ENCODE measurements at places on chromosomes 3 and 15.

DNA sequence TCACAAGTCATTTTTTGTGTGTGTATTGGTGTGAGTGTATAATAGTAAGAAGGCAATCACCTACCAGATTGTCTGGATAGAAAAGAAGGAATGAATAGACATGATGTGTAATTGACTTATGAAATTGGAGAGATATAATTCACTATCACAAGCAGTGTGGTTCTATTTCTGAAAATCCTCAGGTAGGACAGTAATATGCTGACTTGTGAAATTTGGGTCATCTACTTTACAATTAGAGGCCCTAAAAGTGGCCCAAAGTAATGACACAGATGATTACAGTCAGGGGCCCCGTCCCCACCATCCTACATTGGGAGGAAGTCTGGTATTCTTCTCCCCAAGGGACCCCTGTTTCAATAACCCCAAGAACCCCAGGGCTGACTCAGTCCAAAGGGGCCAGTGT, 73.6 kb upstream of the SELENOK start:
- no peak for DNase-seq

DNA sequence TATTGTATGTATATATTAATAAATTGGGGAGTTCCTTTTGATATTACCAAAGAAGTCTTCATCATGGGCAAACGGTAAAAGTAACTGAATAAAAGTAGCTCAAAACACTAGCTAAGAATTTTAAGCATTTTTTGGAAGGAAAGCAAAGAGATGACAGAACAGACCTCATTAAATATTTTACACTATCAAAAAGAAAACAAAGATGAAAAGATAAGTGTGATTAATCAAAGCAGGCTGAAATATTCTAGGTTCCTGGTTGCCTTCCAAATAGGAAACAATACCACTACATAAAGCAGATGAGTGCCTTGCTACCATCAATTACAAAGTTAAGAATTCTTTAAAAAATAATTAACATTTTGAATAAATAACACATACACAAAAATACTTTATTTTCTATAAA, 3.6 kb downstream of the NKIRAS1 start:
- no peak for DNase-seq

GRCh38 chr3:156787926-156788663, 38.1 kb upstream of the LEKR1 start:
- DNase-seq: peak; percentile 79

GRCh38 chr3:177529071-177529550, 331.8 kb upstream of the TBL1XR1 start:
- DNase-seq: no peak

- DNase-seq: no peak
These were observed 28.2 kb upstream of the MGA start for GRCh38 chr15:41631880-41632470.

DNA sequence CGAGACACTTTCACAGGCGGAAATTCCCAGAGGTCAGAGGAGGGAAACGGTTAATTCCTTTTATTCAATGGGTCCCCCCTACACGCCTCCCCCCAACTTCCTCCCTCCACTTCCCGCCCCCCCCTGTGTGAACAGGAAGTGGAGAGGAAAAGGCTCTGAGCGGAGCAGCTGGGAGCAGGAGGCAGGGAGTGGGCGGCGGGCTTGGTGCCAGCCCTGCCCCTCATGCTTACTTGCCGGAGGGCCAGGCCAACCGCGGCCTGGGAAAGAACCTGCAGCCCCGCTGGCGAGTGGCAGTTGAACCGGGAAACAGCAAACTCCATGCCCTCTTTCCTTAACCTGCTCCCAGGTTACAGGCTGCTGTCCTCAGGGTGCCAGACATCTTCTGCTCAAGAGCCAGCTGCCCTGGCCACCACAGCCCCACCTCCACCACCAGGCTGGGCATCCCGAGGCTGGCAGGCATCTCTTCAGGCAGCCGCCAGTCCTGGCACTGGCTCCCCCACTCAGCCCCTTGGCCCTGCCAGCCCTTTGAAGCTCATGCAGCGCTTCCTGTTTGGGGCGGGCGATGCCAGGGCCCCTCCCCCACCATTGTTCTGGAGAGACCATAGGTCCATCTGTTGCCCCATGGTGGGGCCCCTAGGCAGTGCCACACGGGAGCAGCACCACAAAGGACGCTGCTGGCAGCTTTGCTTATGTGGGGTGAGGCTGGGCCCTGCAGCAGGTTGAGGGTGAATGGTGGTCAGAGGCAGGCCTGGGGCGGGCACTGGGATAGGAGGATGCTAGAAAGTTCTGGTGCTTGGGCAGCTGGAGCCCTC, 12.9 kb downstream of the VPS18 start:
- no peak for DNase-seq

GRCh38 chr3:107928084-107928445, 162.8 kb downstream of the CD47 start:
- DNase-seq: peak; percentile 57

- no peak for DNase-seq
These were observed 156.3 kb upstream of the UBE2E1 start for GRCh38 chr3:23649448-23649847.

- no peak for DNase-seq
These were observed 5.6 kb upstream of the ISLR start for GRCh38 chr15:74167891-74168331.

GRCh38 chr15:62264196-62264595, 99.1 kb upstream of the C2CD4B start:
- DNase-seq: no peak

- no peak for DNase-seq
These were observed 146.9 kb downstream of the DNAJB8 start for GRCh38 chr3:128319741-128320141.

GRCh38 chr15:40325700-40326099, 2.2 kb downstream of the INAFM2 start:
- no peak for DNase-seq

Data from AG08396 (cell line).